Right atrium auricular region (tissue), 2 donors: ENCODE measurements at places on chromosomes 5 and 9. TPM values are rescaled to one million over a fixed set of nuclear protein-coding genes. Genes with fewer than 3 reads are reported as not detected.

GRCh38 chr9:87556821-87557220, 59.2 kb downstream of the DAPK1 start:
- DNase-seq, result peak; percentile 60

GRCh38 chr5:100647461-100648230, 112.5 kb downstream of the FAM174A start:
- peak; percentile 61 for DNase-seq

DNA sequence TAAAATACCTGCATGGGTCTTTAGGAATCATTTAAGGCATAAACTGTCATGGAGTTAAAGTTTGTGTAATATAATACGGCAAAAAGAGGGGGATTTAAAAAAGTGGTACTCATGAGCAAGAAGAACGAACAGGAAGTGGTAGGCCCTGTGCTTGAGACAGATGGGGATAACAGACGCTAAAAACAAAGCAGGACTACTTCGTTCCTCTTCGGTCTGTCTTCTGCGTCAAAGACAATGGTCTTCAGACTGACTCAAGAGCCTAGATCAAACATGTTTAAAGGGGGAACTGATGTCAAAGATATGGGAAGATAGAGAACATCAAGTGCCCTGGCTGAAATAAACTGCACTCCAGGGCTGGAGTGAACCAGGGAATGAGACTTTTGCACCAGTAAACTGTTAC, 59.8 kb upstream of the RFX3 start:
- no peak for DNase-seq

DNA sequence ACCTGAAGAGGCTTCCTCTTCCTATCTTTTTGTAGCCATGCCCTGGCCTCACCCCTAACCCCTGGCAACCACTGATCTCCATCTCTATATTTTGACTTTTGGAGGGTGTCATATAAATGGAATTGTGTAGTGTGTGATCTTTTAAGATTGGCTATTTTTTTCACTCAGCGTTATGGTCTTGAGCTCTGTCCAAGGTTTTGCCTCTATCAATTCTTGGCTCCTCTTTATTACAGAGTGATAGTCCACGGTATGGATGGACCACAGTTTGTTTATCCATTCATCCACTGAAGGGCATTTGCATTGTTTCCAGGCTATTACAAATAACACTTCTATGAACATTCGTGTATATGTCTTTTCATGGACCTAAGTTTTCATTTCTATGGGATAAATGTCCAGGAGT, 209.8 kb upstream of the IER5L start:
- no peak for DNase-seq

- no peak for DNase-seq
Measured at GRCh38 chr9:77679661-77680368, 31.7 kb upstream of the GNA14 start.

GRCh38 chr5:141496038-141496437, 7.2 kb downstream of the PCDHGC5 start:
- DNase-seq, result no peak

DNA sequence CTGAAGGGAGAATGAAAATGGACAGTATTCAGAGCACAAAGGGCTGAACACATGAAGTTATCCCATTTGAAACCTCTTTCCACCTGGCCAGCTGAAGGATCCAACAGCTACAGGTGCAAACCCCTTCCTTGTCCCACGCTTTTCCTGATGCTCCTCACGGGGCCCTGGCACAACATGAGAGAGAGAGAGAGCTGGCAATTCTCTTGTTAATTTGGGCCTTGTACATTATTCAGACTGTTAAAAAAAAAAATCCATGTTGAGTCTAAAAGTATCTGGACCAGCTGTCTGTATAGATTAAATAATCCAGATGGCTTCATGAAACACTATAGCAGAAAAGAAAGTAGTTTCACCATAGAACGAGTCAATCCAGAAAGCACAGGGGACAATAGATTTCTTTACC, 74.1 kb downstream of the HMHB1 start:
- DNase-seq, result no peak

GRCh38 chr5:50583621-50584020, 82.8 kb upstream of the PARP8 start:
- no peak for DNase-seq

- DNase-seq, result no peak
Measured at GRCh38 chr5:170510559-170510958, 6.7 kb downstream of the KCNIP1 start.

GRCh38 chr9:86721226-86721781, 226.0 kb downstream of the GAS1 start:
- peak; percentile 54 for DNase-seq

DNA sequence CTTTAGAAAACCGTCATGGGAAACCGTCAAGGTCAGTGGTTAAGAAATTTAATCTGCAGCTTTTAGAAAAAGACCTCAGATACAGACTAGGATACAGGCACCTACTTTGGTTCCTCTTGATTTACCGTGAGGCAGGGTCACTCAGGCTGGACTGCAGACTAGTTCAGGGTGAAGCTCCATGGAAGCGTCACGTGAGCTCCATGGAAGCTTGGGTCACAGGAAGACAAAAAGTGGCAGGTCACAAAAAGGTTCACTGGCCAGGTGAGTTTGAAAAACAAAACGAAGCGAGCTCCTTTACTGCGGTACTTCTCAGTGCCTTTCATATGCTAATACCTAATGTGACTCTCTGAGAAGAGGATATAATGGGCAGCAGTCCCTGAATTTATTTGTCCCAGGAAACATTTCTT, 43.0 kb downstream of the PRRC2B start:
- no peak for DNase-seq

GRCh38 chr9:120909904-120910303, 16.7 kb downstream of the TRAF1 start:
- DNase-seq, result no peak

GRCh38 chr5:159098603-159099436, 896 bp downstream of the EBF1 start:
- DNase-seq, result no peak

DNA sequence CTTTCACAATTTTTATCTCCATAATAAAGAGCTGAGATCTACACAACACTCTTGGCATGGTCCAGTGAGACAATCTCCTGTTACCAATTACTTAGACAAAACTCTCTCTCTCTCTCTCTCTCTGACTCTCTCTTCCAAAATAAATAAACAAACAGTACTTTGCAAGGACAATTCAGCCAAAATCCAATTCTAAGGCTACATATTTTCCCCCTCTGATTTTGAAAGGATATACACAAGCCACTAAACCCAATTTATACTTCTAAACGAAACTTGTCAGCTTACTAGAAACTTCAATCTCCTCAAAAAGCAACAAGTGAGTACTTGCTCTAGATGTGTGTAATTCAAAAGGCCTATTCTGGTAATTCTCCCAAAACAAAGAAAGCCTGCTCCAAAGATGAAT, 26.3 kb upstream of the TNPO1 start:
- DNase-seq, result no peak

DNA sequence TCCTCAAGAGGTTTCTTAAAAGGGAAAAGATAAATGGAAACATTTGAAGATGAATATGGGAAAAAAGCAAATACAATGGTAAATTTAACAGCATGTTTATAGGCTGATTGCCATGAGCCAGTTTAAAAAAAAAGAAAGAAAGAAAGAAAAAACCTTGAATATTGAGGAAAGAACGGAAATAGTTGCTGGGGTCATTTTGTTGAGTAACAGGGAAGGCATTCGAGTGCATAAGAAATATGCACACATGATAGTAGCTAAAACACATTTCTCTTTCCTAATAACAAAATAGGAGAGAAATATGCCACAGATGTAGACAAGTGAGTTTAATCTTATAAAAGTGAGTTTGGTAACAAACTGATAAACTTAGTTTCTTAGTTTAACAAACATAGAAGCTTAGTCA, 864.6 kb upstream of the ACO1 start:
- no peak for DNase-seq

DNA sequence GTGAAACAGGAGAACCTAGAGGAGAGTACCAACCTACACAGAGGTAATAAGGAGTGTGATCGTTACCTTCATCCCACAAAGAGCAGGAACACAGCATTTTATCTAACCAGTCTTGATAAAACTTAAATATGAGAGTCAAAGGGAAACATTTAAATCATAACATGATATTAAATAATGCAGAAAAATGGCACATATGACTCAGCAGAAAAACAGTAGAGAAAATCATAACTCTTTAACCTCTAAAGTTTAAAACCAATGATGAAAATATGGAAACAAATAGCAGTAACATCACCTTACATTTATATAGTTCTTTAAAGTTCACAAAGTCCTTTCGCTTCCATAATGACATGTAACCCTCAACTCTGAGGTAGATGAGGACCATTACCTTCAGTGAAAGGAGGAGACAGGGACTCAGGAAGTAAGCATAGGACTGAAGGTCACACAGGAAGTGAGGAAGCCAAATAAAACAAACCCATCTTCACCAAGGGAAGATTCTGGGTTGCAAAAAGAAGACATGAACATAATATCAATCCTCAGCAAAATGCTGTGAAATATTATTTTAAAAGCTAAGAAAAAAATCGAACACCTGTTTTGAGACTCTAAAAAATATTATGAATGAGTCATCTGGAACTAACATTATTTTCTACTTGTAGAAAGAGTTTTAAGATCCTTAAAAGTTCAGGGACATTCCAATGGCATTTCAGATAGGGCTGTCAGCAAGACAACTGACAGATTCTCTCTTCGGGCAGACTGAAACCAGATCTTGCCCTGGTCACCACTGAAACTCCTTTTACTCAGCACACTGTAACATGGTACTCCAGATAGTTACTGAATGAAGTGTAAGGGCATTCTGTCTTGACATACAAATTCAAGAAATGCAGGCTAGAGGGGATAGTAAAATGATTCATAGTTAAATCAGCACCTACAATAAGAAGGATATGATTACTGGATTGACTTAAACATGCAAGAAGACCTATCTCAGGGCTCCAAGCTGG, 148.5 kb downstream of the EPB41L4A start:
- DNase-seq, result no peak

DNA sequence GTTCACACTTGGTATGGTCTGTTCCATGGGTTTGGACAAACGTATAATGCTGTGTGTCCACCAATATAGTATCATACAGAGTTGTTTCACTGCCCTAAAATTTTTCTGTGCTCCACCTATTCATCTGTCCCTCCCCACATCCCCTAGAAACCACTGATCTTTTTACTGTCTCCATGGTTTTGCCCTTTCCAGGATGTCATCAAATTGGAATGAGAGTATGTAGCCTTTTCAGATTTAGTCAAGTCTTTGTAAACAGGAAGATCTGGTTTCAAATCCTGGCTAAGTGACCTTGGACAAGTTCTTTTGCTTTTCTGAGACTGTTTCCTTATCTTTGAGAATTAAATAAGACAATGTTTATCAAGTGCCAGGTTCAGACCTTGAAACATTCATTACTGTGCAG, 13.2 kb upstream of the LVRN start:
- no peak for DNase-seq

DNA sequence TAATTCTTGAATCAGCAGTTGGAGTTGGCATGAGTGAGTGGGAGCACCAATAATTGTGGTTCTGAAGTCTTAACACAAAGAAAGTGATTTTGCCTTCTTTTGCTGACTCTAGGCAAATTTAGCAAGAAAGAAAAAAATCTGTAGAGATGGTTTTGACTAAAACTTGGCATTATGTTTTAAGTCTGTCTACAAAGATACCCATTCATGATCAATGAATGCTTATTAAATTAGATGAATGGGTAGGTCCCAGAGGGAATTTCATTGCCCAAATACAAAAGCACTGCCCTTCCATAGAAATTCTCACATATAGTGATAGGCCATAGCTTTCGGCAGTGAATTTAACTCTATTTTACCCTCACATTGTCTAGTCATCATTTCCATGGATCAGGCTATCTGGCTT, 428.6 kb upstream of the ADAMTSL1 start:
- no peak for DNase-seq

DNA sequence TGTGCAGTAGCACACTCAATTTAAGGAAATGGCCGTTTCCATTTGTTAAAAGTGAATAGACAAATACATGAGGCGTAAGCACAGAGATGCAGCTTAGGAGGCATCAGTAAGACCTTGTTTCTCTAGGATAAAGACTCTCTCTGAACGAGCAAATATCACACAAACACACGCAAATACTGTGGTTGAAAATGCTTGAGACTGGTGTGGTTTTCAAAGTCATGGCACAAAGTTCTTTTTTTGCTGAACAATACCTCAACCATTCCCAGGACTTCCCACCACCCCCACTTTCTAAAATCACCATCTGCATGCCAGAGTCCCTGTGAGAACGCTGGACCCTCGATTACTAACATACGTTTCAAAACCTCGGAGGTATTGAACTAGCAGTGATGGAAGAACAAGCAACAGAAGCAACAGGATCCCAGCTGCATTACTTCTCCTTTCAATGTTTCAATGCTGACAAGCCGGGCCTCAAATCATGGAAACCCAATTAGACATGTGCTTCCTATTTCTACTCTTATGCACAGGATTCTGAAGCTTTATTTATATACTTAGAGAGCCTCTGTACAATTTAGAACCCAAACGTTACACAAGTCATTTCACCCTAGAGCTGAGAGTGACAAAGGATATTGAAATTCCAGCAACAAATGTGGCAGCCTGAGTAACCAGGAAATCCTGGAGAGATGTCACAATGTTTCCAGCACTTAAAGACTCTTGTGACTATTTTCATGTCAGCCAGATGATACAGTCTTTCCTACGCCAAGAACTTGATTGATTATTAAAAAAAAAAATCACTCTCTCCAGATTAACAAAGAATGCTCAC, 63.9 kb downstream of the CDC14B start:
- DNase-seq, result no peak

Gene SPINK13
- total RNA-seq, result not detected

Gene HTR4
- 4.3 TPM for total RNA-seq

Gene SWI5
- total RNA-seq, result 21.5 TPM

Gene NAIP
- 6.9 TPM for total RNA-seq

Gene OTP
- total RNA-seq, result not detected

Gene PLK2
- 138 TPM for total RNA-seq

Gene NTNG2
- 5.2 TPM for total RNA-seq

Gene P4HA2
- total RNA-seq, result 65.4 TPM

Gene IL13
- not detected for total RNA-seq

Gene ACTBL2
- 0.12 TPM for total RNA-seq

Gene GCNT4
- total RNA-seq, result 0.41 TPM

Gene NR6A1
- total RNA-seq, result 2.6 TPM

Gene CCDC127
- 5.6 TPM for total RNA-seq

Gene ARAP3
- 12.5 TPM for total RNA-seq

Gene EGFL7
- 114 TPM for total RNA-seq

Gene PHYHD1
- total RNA-seq, result 51.9 TPM
